ENCODE measurements at places on chromosomes 7 and 10.

- no peak overlapping the region for H3K27ac ChIP-seq
- no peaks in the 10 kb centered on the region for H3K27me3 ChIP-seq
These were observed 488.3 kb downstream of the TNS3 start for GRCh38 chr7:47093320-47094234.

DNA sequence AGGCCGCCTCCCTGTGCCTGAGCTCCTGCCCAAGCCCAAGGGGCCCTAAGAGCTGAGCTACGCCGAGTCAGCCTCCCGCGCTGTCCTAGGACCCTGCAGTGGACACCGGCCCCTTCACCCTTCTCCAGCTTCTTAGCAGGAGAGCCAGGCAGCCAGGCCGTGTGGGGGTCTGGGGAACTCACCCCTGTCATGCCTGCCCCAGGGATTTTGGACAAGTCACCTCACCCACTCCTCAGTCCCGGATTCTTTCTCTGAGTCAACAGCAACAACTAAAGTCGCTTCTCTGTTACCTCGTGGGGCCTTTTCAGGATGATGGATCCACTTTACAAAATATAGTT, 79.3 kb downstream of the MKI67 start:
- no peaks in the 10 kb centered on the region for H3K4me1 ChIP-seq
- DNase-seq, result no peak
- no peak overlapping the region for H3K27ac ChIP-seq

DNA sequence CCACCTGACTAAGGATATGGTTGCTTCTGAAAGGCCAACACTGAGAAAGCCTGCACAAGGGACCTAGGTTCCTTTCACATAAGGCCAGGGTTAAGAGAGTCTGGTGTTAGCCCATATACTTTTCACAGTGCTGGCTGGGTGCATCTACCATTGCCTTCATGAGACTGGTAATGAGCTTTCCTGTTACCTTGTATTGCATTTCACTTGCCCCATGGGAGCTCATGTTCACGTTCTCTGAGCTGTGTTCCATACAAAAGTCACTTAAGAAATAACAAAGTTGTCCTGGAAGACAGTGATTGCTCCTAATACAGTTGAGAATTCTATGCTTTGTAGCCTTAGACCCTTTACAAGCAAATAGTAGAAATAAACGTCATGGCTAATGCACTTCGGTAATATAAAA, 337.8 kb upstream of the TEX47 start:
- no peak overlapping the region for H3K27ac ChIP-seq
- no peaks in the 10 kb centered on the region for H3K27me3 ChIP-seq
- no peaks in the 10 kb centered on the region for H3K4me1 ChIP-seq
- no peak overlapping the region for H3K4me3 ChIP-seq
- no peaks in the 10 kb centered on the region for H3K36me3 ChIP-seq

DNA sequence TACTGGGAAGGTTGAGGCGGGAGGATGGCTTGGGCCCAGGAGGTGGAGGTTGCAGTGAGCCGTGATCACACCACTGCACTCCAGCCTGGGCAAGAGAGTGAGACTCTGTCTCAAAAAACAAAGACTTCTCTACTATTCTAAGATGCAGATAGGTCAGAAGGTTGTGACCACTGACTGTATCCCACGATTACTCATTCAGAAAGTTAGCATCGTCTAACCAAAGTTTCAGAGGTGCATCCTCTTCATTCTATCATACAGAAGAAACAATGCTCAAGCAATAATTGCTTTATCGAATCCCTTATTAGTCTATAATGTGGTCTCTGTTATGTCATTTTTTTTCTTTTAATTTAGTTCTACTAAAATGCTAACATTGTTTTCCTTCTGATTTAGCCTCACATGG, 348.7 kb upstream of the LRGUK start:
- H3K4me1 ChIP-seq, result no peaks in the 10 kb centered on the region
- no peaks in the 10 kb centered on the region for H3K27me3 ChIP-seq
- DNase-seq, result no peak
- H3K36me3 ChIP-seq, result no peaks in the 10 kb centered on the region

DNA sequence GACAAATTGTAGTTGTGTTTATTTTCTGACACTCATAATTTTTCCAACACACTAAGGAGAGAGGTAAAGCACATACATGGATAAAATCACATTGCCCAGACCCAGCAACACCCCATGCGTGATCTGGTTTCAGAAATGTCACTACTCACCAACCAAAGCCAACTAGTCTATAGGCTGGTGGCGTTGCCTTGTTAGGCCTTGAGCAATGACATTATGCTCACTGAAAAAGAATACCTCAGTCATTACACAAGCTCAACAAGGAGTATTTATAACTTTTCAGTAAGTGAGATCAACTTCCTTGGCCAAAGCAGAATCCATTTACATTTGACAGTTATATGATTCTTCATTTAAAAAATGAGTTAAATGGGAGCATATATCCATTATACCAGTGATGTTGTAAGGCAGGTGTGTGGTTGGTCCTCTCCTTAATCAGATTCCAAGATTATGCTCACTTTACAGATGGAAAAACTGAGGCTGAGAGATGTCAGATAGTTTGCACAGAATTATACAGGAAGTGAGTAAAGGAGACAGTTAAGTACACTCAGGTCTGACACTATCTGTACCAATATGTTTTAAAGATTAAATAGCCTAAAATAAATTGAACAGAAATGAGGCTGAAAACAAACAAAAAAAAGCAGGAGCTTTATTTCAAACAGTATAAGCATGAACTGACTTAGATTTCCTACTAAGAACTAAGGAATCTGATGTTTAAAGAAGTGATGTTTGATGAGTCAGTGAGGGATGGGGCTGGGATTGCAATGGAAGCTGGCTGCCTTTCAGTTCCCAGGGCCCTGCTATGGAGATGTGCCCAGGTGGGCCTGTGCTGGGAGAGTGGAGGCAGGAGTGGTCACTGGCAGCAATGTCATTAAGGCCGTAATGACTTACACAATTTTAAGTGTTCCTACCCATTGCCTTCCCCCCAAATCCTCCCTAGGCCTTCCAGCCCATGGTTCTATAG, 118.3 kb downstream of the RAPGEF5 start:
- no peaks in the 10 kb centered on the region for H3K27me3 ChIP-seq
- H3K4me3 ChIP-seq, result no peak overlapping the region
- H3K4me1 ChIP-seq, result no peaks in the 10 kb centered on the region

- no peak overlapping the region for H3K4me3 ChIP-seq
- no peaks in the 10 kb centered on the region for H3K27me3 ChIP-seq
- no peak overlapping the region for H3K27ac ChIP-seq
- DNase-seq, result no peak
These were observed 37.8 kb downstream of the OSBPL3 start for GRCh38 chr7:24942226-24942625.

- H3K36me3 ChIP-seq, result no peaks in the 10 kb centered on the region
- no peak overlapping the region for H3K27ac ChIP-seq
- no peak for DNase-seq
- no peak overlapping the region for H3K4me3 ChIP-seq
- no peaks in the 10 kb centered on the region for H3K4me1 ChIP-seq
- no peaks in the 10 kb centered on the region for H3K27me3 ChIP-seq
These were observed 125.0 kb upstream of the AKR1E2 start for GRCh38 chr10:4701016-4701415.

DNA sequence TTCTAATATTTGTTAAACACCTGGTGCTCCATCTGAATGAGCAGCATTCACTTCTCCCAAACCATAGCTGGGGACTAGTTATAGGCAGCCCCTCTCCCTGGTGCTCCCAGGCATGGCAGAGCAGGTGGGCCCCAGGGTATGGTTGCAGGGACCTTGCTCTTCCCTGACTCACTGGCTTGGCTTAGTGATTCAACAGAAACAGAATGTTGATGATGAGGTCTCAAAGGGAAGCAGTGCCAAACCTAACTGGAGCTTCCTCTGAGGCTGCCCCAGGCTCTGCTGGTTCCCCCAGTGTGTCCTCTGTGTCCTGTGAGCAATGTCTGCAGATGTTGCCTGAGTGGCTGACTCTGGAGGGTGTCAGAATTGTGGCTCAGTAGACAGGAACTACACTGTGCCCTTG, 3.7 kb downstream of the GPR26 start:
- no peak overlapping the region for H3K4me3 ChIP-seq
- peaks cover 83% of the 10 kb centered on the region for H3K27me3 ChIP-seq
- no peaks in the 10 kb centered on the region for H3K36me3 ChIP-seq
- H3K27ac ChIP-seq, result no peak overlapping the region
- DNase-seq, result no peak

- no peaks in the 10 kb centered on the region for H3K36me3 ChIP-seq
- H3K27ac ChIP-seq, result no peak overlapping the region
- no peak overlapping the region for H3K4me3 ChIP-seq
- peaks cover 9% of the 10 kb centered on the region for H3K4me1 ChIP-seq
These were observed 44.1 kb upstream of the TARP start for GRCh38 chr7:38317515-38317914.

GRCh38 chr7:29046978-29047377, 88.8 kb upstream of the TRIL start:
- H3K27ac ChIP-seq, result no peak overlapping the region
- no peaks in the 10 kb centered on the region for H3K27me3 ChIP-seq
- H3K36me3 ChIP-seq, result no peaks in the 10 kb centered on the region
- no peak overlapping the region for H3K4me3 ChIP-seq
- peaks cover 11% of the 10 kb centered on the region for H3K4me1 ChIP-seq

DNA sequence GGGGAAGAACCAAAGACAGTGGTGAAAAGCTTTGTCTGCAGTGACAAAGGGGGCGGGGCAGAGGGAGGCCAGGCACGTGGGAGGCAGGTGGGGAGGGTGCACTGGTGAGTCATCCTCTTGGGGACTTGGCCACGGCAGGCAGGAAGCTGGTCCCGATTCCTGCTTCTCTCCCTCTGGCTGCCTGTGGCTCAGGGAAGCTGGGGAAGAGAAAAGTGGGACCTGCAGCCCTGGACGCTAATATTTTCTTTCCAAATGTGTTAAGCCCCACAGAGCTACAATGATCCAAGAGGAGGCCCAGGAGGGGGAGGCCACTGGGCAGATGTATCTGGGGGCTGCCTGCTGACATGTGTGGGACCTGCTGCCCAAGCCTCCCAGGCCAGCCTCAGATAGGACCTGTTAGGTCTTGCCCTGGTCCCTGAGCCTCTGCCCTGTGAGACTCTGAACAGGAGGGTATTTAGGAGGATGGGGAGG, 231.8 kb downstream of the KCNMA1 start:
- H3K27ac ChIP-seq, result no peak overlapping the region
- H3K27me3 ChIP-seq, result no peaks in the 10 kb centered on the region
- peak; percentile 64 for DNase-seq
- H3K4me3 ChIP-seq, result no peak overlapping the region

- DNase-seq, result no peak
- no peaks in the 10 kb centered on the region for H3K4me1 ChIP-seq
- H3K4me3 ChIP-seq, result no peak overlapping the region
- H3K36me3 ChIP-seq, result no peaks in the 10 kb centered on the region
- no peaks in the 10 kb centered on the region for H3K27me3 ChIP-seq
- H3K27ac ChIP-seq, result no peak overlapping the region
These were observed 99.2 kb upstream of the PIK3CG start for GRCh38 chr7:106765727-106766355.

GRCh38 chr10:119370972-119371703, 163.8 kb downstream of the GRK5 start:
- no peak for DNase-seq
- no peaks in the 10 kb centered on the region for H3K4me1 ChIP-seq
- no peaks in the 10 kb centered on the region for H3K27me3 ChIP-seq
- no peaks in the 10 kb centered on the region for H3K36me3 ChIP-seq
- H3K27ac ChIP-seq, result no peak overlapping the region

DNA sequence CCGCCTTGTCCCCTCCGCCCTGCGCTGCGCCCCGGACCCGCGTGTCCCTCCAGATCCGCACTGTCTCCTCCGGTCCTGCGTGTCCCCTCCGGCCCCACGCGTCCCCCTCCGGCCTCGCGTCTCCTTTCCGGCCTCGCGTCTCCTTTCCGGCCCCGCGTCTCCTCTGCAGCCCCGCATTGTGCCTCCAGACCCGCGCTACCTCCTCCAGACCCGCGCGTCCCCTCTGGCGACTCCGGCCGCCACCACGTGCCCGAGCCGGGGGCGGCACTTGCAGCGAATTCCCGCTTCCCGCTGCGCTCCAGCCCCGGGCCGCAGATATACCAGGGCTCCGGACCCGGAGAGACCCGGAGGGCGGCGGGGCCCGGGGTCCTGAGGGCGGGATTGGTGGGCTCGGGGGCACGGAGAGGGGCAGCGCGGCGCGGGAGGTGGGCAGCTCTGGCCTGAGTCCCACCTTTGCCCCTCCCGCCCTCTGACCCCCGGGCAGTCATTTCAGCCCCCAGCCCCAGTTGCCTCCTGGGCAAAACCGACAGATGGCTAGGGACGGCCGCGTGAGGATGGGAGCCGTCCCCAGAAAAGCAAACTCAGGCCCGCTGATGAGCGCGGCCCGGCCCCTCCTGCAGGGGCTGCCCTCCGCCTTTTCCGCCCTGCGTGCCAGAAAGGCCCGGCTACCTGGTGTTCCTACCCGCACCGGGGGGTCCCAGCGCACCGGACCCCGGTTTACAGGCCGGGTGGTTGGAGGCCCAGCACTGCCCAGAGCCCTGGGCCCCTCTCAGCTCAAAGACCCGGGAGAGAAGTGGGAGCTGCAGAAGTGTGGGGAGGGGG, 56.5 kb downstream of the RBM17 start:
- DNase-seq, result peak; percentile 23
- H3K4me3 ChIP-seq, result peak overlapping the region; percentile 63
- H3K27me3 ChIP-seq, result no peaks in the 10 kb centered on the region
- peak overlapping the region; percentile 79 for H3K27ac ChIP-seq
- peaks cover 11% of the 10 kb centered on the region for H3K4me1 ChIP-seq

DNA sequence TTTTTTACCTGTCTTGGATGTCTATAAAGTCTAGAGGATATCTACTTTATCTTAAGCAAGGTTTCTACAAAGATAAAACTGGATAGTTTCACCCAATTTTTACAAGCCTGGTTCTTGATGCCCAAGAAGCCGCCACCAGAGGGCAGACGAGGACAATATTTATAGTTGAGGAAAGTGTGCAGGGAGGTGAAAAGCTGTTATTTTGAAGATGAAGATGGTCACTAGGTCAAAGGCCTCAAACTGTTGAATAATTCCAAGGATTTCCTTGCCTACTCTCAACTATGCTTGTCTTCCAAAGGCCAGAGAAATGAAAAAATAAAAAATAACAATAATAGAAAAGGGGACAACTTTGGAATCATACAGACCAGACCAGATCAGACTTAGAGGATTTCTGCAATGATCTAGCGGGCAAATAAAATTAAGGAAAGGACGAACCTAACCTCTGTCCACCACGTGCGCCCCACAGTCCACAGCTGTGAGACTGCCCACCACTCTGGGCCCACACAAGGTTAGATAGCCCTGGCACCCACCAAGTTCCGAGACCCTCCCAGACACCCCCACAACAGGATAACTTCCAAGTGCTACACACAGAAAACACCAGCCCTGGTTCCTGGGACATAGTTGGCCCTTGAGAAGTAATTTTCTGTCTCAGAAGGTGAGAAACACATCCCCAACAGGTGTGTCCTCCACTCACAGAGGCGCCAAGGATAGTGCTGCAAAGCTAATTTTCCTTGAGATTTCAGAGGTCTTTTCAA, 2.8 kb downstream of the PKD1L1 start:
- peaks cover 4% of the 10 kb centered on the region for H3K4me1 ChIP-seq
- H3K36me3 ChIP-seq, result no peaks in the 10 kb centered on the region
- no peaks in the 10 kb centered on the region for H3K27me3 ChIP-seq
- H3K27ac ChIP-seq, result no peak overlapping the region
- DNase-seq, result peak; percentile 70

GRCh38 chr7:47443049-47443448, 138.9 kb downstream of the TNS3 start:
- no peaks in the 10 kb centered on the region for H3K27me3 ChIP-seq
- no peaks in the 10 kb centered on the region for H3K36me3 ChIP-seq
- H3K4me3 ChIP-seq, result no peak overlapping the region
- no peak overlapping the region for H3K27ac ChIP-seq
- H3K4me1 ChIP-seq, result no peaks in the 10 kb centered on the region
- DNase-seq, result no peak

- H3K4me1 ChIP-seq, result no peaks in the 10 kb centered on the region
These were observed 57.7 kb downstream of the SLIT1 start for GRCh38 chr10:97128039-97128492.
